ACHN (cell line): ENCODE measurements at places on chromosomes 3 and 15.

- no peak for DNase-seq
These were observed 68.4 kb downstream of the HERC1 start for GRCh38 chr15:63765338-63765737.

- no peak for DNase-seq
These were observed 24.6 kb upstream of the MCCC1 start for GRCh38 chr3:183123891-183124290.

DNA sequence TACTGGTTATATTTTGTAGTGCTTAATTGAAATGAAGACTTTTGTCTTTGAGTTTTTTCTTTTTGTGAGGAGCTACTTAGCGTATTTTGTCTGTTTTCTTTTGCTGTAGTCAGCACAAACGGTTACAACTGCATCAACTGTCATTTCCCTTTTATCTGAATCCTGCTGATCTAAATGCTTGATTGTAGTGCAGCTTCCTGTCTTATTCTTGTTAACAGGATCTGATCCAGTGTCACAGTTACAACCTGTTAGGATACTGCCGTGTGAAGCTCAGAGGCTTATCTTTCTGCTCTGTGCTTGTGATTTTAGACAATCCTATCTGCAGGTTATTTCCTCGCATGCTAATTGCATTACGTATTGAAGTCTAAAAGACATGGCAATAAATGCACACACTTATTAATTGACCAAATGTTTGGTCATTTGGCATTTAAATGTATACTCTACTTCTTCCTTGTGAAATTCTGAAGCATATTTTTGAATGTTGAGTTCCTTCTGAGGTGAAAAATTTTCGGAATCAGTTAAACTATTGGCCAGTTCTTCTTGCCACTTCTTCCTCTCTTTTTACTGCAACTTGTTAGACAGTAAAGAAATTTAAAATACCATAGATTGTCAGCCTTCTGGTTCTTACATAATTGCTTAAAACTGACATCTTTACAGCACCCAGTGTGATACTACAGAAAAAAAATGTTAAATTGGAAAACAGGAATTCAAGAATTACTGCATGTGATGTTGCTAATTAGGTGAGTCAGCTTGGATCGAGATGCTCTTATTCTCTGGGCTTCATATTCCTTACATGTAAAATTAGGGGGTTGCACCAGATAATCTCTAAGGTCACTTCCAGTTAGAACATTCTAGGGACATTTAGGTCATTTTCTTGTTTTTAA is 168.2 kb downstream of the MBNL1 start:
- DNase-seq, result no peak

GRCh38 chr3:135513106-135514059 is 452.1 kb upstream of the PPP2R3A start:
- peak; percentile 31 for DNase-seq

GRCh38 chr15:90664650-90665287 is 52.4 kb upstream of the BLM start:
- DNase-seq, result peak; percentile 30

GRCh38 chr3:58167431-58168351 is 43.1 kb downstream of the DNASE1L3 start:
- peak; percentile 57 for DNase-seq

DNA sequence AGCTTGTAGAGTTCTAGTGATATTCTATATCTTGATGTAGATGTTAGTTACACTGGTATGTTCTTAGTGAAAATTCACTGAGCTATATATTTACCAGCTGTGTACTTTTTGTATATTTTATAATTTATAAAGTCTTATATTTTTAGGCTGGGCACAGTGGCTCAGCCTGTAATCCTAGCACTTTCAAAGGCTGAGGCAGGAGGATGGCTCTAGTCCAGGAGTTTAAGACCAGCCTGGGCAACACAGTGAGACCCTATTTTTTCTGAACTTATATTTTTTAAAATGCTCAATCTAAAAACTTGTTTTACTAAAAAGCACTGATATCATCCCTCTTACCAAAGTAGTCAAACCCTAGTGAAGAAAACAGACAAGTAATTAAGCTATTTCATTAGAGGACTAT is 5.1 kb downstream of the MYO9A start:
- no peak for DNase-seq

DNA sequence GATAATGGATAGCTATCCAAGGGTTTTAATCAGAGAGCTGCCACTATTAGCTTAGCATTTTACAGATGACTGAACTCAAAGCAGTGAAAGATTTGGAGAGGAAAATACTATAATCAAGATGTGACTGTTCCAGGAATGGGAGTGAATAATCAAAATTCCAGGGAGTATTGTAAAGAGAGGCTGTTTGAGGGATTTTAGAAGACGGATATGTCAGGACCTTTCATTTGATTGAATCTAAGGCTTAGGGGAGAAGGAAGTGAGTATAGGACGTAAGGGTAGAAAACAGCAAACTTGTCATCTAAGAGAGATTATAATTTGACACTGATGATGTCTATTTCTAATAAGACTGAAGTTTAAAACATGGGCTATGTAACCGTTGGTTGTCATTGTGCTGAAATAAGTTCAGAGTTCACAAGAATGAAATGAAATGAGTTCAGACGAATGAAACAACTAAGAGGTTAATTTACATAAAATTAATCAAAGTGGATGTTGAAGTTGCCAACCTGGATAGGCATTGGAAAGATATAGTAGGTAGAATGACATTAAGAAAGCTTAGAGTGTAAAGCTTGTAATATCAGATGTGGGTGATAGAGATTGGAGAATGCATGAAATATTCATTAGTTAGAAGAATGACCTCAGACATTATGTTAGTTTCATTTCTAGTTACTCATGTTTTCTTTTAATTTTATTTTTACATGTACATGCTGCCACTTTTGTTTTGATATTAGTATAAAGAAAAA is 842.8 kb downstream of the SI start:
- DNase-seq, result no peak
